ENCODE measurements at places on chromosomes 5 and 9.

GRCh38 chr9:127568971-127569885 lies 42.8 kb upstream of the STXBP1 start:
- DNase-seq = peak; percentile 56

GRCh38 chr9:98983295-98984268 lies 39.9 kb downstream of the COL15A1 start:
- no peak for DNase-seq

GRCh38 chr9:72326641-72327040 lies 38.4 kb downstream of the ZFAND5 start:
- no peak for DNase-seq

DNA sequence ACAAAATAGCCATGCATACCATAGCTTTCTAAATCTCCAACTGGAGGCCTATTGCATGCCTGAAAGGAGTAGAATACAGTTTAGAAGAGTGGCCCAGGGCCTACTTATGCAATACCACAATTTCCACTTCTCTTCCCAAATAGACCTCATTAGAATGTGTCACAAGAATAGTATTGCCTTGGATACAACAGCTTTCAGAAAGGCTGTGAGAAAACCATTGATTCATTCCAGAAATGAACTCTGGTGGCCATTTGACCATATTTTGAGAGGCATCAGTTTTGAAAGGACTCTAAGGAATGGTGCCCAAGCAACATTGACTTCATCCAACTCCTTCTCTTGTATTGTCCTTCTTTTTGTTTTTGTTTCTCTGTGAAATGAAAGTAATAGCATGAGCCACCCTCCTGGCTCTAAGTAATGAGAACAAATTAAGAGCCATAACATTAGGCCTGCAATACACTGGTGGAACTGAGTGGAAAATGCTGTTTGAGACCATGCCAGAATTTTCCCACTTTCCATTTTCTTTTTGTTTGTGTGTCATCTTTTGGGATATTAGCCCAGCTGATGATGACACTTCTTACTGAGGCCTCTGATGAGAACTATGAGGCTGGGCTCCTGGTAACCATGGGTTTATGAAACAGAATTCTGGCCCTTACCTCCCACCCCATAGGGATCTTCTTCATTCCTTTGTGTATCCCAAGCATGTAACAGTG lies 90.2 kb downstream of the TMEM174 start:
- peak; percentile 51 for DNase-seq

- DNase-seq = no peak
Measured at GRCh38 chr5:171155621-171156020, 153.4 kb upstream of the TLX3 start.
